Coronary artery (tissue), 2 donors: ENCODE measurements at places on chromosomes 11 and 22.

- DNase-seq = no peak
Observed at GRCh38 chr22:29509298-29509697, 29.3 kb downstream of the NEFH start.

DNA sequence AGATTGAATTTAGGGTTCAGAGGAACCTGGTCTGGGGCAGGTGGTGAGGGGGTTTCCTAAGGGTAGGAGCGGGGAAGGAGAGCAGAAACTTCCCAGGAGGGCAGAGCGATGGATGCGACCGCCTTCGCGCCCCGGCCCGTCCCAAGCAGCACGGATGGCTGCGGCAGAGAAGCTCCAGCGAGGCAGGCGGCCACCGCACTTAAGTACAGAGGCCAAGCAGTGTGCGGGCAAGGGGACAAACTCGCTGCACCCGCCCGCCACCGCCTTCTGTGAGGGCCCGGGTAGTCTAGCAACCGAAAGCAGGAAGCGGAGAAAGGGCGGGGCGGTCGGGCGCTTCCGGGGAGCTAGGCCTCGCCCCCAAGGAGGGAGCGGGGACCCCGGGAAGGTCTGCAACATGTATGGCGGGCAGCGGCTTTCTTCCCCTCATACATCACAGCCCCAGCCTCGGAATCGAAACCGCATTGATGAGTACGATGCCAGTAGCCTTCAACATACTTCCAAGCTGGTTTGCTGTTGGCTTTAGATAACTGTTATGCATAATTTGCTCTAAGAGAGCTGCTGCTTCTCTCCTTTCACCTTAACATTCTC lies at the start of gene AGBL2:
TSS of gene AGBL2 (minus strand) at position 288 of the 588 bp plus-strand sequence. CDS start 719 bp downstream, outside the sequence.
- DNase-seq = peak; percentile 80

DNA sequence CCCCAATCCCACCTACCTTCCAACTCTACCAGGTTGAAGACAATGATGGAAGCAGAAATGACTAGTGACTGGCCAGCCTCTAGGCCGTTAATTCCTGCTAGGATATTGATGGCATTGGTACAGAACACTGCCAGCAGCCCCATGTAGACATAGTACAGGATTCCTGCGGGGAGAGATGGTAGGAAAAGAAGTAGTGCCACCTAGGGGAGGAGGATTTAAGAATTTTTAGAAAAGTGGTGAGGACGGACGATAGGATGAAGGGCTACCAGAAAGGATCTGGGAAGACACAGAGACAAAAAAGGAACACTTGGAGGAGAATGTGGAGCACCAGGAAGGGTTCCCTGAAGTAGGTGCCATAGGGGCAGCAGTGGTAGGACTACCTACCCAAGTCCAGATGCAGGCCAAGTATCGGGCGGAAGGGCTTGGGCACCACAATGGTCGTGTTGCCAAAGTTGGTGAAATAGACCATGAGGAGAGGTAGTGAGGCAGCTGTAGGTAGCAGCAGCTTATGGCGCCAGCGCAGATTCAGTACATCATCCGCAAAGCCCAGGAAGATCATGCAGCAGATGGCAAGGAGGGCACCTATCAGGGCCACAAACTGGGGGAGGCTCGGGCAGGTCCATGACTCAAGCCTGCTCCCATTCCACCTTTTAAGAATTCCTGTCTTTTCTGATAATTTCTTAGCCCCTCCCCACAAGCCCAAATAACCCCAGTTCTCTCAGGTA lies 1.2 kb downstream of the DPAGT1 start:
- no peak for DNase-seq

- DNase-seq = no peak
Observed at GRCh38 chr22:49783926-49784629, 43.6 kb downstream of the BRD1 start.
